ENCODE measurements at places on chromosomes 5 and 9.

GRCh38 chr9:304106-304505 is 89.4 kb downstream of the DOCK8 start:
- DNase-seq = no peak

- no peak for DNase-seq
These were observed 68.0 kb upstream of the CTSL start for GRCh38 chr9:87657893-87658292.

DNA sequence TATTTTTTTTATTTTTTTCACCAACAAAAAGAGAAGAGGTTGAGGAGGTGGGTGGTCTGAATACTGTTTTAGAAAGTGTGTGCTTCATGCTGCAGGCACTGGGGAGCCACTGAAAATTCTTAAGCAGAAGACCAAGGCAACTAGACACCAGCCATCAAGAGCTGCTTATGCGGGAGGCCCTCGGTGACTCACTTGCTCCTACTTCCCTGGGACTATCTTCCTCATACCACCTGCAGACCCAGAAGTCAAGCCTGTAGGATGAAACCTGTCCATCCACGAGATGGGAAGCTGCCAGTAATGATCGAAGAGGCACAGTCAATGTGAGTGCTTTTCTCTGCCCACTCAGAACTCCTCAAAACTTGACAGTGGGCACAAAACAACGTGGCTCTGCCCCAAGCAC is 125.8 kb upstream of the SLC44A1 start:
- no peak for DNase-seq

- DNase-seq = no peak
These were observed 212.0 kb downstream of the BRINP1 start for GRCh38 chr9:119157196-119157595.

- no peak for DNase-seq
These were observed 16.2 kb upstream of the SSBP2 start for GRCh38 chr5:81767097-81767496.

DNA sequence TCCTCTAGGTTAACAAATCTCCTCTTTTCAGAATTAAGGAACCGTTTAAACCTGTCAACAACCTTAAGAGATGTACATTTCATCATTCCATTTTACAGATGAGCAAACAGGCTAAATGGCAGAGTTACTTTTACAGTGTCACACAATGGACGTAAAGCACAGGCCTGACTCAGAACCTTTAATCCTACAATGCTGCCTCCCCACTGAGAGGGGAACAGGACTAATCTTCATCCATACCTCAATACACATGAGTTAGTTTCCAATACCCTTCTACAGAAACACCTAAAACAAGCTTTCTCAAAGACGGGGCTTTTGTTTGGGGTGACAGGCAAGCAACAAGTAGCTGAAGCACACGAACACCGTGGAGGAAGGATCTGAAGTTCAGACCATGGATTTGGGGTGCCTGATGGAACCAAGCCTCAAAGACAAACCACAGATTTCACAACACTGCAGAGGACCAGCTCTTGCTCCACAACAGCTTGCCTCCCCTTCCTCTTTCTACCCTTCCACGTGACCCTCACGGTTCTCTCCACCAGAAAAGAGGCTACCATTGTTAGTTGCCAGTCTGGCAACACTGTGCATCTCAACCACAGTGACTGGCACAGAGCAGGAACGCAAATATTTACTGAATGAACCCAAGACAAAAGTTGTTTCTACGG is 1.8 kb downstream of the RNF130 start:
- no peak for DNase-seq

DNA sequence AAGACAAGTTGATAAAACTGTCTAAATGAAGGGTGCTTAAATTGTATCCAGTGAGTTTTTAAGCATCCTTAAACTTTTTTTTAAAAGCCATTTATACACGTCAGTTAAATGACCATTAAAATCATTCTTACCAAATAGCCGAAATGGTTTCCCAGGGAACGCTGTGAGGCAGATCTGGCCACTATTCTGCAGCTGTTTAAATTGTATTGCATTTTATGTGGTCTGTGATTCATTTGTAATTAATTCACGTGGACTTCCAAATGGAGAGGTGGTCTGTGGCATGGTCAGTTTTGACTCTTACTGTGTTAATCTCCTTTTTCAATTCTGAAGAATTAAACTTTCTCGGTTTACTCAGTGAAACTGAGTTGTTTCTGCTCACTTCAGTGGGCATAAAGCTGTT is 113.7 kb upstream of the OTULINL start:
- DNase-seq = no peak

DNA sequence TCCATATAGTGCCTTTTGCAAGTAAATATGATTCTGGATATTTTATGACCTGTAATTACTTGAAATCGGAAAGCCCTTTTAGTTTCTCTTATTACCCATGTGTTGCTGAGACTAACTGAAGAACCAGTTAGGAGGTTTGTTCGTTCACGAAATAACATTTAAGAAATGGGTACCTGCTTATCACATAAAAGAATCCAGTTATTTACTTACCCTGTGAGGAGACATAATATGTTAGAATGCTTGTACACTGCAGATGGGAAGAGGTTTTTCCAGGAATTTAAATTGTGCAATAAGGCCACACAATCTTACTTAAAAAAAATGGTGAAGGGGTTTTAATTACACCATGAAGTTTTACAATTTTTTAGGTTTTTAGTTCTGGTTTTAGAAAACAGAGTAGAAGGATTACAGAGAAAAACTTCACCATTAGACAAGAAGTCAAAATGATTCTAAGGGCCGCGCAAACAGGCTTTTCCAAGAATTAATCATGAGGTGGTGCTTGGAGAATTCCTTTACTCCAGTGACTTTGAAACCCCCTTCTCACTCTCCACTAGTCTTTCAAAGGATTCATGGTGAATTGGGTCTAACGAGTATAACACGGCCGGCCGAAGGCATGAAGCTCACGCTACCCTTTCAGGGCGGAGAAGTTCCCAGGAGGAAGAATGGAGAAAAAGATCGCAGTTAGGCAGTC is 1.1 kb upstream of the PTGER4 start:
- no peak for DNase-seq

DNA sequence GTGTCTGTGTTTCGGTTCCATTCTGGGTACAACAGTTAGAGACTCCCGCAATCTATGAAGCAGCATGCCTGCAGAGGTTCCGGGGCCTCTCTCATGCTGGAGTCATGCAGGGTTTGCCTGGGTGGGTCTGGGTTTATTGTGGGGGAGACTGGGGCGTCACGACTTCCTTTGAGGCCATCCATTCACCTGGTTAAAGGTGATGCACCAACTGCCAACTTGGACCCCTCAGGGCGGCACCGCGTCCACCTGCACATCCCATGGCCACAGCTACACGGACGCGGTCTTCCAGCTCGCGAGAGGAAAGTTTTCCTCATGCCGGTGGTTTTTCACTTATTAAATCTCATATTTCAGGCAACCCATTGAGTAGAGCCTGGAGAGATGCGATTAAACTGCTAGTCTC is 30.9 kb upstream of the IRX4 start:
- no peak for DNase-seq

GRCh38 chr5:5178136-5178535 is 38.0 kb downstream of the ADAMTS16 start:
- no peak for DNase-seq

- no peak for DNase-seq
These were observed 48.4 kb downstream of the GPR21 start for GRCh38 chr9:123081824-123082223.

- DNase-seq = no peak
These were observed 102.2 kb upstream of the ICE1 start for GRCh38 chr5:5320062-5320805.

DNA sequence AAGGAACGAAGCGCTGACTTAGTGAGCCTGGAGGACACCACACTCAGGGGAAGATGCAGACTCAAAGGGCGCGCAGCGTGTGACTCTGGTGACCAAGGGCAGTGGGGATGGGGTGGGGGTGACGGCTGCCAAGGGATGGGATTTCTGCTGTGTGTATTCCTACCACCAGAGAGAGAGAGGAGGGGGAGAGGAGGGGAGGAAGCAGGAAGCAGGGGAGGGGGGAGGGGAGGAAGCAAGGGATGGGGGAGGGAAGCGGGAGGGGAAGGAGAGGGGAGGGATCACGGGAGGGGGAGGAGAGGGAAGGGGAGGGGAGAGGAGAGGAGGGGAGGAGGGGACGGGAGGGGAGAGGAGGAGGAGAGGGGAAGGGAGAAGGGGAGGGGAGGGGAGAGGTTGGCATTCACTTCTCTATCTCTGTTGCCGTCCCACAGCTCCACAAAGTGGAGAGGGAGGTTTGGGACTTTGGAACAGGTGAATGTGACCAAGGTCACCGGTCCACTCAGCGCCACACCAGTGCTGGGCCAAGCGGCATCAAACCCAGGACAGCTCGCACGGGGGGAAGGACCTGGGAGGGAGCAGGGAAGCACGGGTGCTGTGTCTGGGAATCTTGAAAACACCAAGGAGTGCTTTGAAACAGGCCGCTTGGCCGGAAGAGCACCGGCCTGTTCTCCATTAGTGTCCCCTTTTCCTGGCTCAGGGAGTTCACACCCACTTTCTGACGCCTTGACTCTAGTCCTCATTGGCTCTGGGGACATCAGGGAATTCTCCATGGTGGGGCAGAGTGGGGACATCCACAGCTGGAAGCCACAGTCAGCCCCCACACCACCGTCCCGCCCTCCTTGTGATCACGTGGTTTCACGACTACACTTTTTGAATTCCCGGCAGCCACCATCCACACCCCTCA is 77.4 kb downstream of the VAV2 start:
- DNase-seq = no peak

DNA sequence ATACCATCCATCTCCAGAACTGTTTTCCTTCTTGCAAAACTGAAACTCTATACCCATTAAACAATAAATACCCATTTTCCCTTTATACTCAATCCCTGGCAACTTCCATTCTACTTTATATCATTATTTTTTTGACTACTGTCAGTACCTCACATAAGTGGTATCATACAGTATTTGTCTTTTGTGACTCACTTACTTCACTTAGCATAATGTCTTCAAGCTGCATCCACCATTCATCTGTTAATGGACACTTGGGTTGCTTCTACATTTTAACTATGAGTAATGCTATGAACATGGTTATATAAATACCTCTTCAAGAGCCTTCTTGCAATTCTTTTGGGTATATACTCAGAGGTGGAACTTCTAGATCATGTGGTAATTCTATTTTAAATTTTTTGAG is 11.6 kb upstream of the TYRP1 start:
- no peak for DNase-seq

GRCh38 chr9:35789541-35789940 is 1.9 kb upstream of the NPR2 start:
- no peak for DNase-seq

- no peak for DNase-seq
These were observed 247.4 kb upstream of the CHD1 start for GRCh38 chr5:99176186-99176585.

DNA sequence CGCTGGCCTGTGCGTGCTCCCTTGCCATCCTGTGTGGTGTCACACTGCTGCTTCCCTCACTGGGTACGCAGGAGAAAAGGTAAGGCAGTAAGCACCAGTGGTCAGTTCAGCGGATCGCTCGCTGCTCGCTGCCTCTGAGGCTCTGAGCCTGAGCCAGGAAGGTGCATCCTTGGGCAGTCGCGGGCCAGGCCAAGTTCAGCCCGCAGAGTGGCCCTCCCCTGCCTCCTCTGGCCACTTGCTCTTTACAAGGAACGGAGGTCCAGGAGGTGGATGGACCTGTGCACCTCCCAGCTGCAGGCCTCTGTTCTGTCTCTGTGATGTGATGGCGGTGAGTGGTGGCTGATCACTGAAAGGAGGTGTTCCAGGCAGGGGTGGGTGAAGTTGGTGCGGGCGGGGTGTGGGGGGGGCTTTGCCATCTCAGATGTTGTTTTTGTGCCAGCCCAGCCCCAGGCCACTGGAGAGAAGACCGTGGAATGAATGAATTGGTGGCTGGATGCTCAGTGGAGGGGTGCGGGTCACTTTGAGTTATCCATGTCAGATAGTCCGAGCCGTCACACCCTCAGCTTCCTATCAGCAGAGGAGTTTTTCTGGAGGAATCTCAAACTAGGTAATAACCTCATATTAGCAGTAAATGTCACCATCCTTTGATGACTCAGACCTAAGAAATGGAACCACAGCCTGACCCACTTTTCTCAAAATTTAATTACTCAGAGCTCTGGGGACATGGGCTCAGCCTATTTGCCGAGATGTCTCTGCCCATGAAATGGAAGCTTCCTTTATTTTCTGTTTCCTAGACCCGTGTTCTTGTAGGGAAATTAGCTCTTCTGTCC is 7.3 kb downstream of the COL5A1 start:
- DNase-seq = no peak

DNA sequence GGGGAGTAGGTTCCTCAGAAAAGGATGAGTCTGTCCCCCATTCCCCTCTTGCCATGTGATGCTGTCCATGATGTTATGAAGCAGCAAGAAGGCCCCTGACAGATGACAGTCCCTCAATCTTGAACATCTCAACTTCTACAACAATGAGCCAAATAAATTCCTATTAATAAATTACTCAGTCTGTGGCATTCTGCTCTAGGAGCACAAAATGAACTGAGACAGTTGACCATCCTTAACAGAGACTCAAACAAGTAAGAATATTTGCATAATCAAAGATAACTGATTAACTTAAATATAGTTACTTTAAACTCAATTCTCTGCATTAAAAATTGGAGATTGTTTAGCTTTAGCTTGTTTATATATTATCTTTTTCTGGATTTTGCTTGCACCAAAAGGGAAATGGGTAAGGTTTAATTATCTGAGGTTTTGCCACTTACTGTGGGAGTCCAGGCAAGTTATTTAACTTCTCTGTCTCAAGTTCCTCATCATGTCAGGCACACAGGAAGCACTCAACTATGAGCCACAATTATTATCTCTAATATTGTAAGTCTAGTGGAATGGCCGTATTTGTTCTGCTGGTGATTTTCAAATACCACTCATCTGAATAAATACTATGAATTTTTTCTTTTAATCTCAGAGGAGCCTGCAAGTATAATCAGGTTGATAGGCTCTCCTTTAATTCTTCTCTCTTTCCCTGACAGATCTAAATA is 162.9 kb downstream of the TSSK1B start:
- no peak for DNase-seq

GRCh38 chr5:109223531-109223930 is 186.2 kb downstream of the PJA2 start:
- DNase-seq = no peak

DNA sequence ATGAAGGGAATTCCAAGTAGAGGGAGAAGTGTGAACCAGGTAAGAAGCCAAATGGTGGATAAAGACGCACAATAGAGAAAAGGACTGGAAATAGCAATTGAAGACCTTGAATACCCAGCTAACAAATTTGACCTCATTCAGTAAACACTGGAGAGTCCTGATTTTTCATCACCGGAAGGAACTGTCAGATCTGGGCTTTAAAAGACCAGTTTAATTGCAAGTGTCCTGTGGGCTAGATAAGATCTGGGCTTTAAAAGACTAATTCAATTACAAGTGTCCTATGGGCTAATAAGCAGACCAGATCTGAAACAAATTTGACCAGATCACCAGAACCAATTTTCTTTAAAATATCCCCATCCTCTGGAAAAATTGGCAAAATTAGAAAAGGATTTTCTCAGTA is 380.0 kb downstream of the ACTL7B start:
- DNase-seq = no peak
